ENCODE measurements at places on chromosomes 12 and 14. TPM values are rescaled to one million over a fixed set of nuclear protein-coding genes. Genes with fewer than 3 reads are reported as not detected.

Gene SRGAP1
- polyA plus RNA-seq = 24.9 TPM

Gene SAMD4A
- 21.0 TPM for polyA plus RNA-seq

Gene LRIG3
- polyA plus RNA-seq = 80.1 TPM

Gene KRT3
- polyA plus RNA-seq = not detected

Gene LHX5
- polyA plus RNA-seq = not detected

Gene ACVRL1
- 13.4 TPM for polyA plus RNA-seq
